ENCODE measurements at places on chromosomes 3 and 15.

DNA sequence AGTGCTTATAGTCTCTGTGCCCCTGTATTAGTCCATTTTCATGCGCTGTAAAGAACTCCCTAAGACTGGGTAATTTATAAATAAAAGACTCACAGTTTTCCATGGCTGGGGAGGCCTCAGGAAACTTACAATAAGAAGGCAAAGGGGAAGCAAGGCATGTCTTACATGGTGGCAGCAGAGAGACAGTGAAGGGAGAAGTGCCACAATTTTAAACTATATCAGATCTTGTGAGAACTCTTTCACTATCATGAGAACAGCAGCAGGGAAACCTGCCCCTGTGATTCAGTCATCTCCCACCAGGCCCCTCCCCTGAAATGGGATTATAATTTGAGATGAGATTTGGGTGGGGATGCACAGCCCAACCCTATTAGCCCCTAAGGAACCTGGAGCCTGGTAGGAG is 243.2 kb downstream of the EDEM1 start:
- no peak for DNase-seq

DNA sequence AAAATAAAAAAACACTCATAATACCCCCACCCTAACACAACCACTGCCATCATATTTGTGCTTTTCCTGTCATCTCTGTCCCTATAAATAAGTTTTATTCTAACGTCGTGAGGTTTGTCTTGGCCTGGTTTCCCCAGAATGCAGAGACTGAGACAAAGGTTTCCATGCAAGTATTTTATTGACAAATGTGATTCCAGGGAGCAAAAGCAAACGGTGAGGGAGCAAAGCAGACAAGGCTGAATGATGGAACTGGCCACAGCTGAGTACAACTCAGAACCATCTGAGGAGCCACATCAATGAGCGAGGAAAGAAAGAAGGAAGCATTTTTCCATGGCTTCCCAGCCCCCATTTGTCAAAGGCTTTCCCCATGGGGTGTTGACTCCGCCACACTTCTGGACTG is 37.7 kb upstream of the LARS2 start:
- no peak for DNase-seq

DNA sequence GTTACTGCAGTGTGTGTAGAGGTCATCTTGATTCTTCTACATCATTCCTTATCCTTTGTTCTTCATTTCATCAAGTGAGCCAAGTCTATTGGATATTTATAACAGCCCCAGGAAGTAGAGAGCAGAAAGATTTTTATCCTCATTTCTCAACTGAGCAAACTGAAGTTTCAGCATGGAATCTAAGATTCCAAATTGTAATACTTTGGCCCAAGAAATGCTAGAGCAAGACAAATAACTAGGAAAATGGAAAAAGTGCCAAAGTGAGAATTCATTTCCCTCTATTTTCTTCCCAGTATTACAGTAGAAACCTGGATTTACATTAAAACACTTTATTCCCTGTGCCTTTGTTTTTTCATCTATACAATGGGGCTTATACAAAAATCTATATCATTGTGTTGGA is 346.8 kb downstream of the ARPP21 start:
- DNase-seq: no peak

- peak; percentile 24 for DNase-seq
Measured at GRCh38 chr3:131361464-131362421, 19.8 kb upstream of the NUDT16 start.

GRCh38 chr15:38555686-38556334 is 8.8 kb downstream of the RASGRP1 start:
- DNase-seq: no peak

DNA sequence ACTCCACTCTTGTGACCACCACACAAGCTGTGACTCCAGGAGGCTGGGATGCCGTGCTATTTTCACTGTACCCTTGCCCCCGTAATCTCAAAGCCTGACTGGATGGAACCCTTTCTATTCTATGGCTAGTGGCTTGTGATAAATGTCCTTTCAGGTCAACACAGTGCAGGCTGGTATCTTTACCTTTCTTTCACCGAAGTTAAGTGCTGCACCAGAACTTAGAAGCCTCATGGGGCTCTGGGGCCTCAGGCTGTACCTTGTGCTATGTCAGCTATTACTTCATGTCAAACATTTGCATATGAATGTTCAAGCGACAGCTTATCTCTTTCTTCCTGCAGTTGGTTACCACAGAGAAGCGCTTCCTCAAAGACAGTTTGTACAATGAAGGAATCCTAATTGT is 66.8 kb downstream of the RPL39L start:
- no peak for DNase-seq

DNA sequence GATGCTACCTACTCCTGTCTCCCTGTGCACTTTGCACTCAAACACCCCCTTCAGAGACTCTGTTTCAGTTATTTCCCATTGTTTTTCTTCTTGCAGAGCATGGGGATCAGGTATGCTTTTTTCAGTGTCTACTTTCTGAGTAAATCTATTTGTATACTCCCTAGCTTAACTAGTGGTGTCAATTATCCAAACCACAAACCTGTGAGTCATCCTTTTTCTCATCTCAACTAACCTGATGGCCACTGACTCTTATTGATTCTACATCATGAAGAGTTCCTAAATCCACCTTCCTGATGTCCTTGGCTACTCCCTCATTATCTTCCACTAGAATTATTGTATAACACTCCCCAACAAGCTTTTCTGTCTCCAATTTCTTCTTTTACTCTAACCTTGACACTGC is 68.0 kb downstream of the DIPK2A start:
- no peak for DNase-seq

- DNase-seq: no peak
Measured at GRCh38 chr15:31481142-31481541, 154.5 kb downstream of the KLF13 start.

- peak; percentile 77 for DNase-seq
Measured at GRCh38 chr15:101156509-101157159, 95.2 kb downstream of the CHSY1 start.

DNA sequence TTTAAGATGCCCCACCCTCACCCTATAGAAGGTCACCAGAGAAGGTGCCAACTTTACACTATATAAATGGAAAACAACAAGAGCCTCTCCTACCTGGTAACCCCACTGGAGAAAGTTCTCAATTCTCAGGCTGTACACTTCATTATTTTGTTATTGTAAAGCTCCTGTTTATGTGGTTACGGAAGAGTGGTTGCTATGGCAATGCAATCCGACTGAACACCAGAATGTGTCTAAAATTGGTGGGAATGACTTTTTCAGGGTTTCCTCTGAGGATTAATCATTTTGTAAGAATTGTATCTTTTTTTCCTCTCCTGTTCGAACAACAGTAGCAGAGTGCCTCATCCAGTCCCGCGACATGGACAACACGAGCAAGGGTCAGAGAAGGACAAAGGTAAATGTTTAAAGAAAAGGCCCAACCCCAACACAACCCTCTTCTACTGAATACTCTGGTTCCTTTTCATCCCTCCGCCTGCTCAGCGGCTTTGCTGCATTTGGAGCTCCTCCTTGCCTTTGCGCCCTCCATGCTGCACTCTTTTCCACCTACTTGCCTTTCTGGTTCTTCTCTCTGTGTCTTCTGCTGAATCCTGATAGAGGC is 45.3 kb downstream of the DGKG start:
- no peak for DNase-seq

DNA sequence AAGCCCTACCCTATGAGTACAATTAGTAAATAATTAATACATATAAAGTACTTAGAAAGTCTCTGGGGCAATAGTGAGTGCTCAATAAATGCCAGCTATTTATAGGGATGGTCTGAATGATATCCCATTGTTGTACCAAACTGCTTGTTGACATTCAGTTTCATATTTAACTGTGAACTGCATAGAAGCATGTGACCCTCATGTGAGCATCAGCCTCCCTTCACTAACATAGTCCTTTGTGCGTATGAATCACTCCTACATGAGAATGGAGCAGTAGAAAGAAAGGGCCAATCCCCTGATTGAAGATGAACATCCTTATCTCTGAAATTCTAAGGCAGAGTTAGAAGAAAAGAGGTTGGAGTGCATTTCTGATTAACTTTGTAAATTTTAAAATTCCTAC is 68.7 kb upstream of the ATP10A start:
- DNase-seq: no peak

- no peak for DNase-seq
Measured at GRCh38 chr3:129793319-129793718, 100.2 kb downstream of the TMCC1 start.

GRCh38 chr3:186519021-186519658 is 25.0 kb downstream of the CRYGS start:
- no peak for DNase-seq

- no peak for DNase-seq
Measured at GRCh38 chr15:22810033-22810852, 23.8 kb downstream of the NIPA1 start.

DNA sequence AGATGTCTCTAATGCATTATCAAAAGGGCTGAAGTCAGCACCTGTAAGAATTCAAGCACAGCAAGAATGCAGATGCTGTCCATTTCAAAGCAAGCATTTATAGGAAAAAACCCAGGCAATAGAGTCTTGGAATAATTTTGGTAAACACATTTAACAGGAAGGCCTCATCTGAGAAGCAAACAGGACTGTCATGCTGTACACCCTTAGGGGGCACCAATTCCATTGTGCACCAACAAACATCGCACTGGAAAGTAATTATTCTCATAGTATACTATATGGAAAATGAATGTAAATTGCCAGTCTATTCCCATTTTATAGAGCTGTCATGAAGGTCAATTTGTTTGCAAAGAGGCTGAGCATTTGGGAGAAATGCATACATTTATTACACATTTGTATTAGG is 247.3 kb upstream of the SUCLG2 start:
- no peak for DNase-seq

DNA sequence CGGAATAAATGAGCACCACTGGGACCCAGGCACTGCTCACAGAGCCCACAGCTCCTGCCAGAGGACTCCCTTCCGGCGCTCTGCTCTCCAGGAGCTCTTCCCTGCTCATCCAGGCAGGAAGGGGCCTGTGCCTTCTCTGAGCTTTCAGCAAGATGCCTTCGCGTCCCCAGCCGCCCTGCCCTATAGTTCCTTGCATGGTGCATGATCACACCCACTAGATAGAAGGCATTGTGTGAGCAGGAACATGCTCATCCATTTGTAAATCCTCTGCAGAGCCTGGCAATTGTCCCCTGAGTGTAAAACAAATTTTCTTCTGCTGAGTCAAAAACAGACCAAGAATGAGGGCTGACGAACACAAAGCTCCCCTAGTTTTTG is 181.6 kb downstream of the MEGF11 start:
- no peak for DNase-seq

GRCh38 chr3:34872406-34872805 is 766.9 kb upstream of the ARPP21 start:
- DNase-seq: no peak

DNA sequence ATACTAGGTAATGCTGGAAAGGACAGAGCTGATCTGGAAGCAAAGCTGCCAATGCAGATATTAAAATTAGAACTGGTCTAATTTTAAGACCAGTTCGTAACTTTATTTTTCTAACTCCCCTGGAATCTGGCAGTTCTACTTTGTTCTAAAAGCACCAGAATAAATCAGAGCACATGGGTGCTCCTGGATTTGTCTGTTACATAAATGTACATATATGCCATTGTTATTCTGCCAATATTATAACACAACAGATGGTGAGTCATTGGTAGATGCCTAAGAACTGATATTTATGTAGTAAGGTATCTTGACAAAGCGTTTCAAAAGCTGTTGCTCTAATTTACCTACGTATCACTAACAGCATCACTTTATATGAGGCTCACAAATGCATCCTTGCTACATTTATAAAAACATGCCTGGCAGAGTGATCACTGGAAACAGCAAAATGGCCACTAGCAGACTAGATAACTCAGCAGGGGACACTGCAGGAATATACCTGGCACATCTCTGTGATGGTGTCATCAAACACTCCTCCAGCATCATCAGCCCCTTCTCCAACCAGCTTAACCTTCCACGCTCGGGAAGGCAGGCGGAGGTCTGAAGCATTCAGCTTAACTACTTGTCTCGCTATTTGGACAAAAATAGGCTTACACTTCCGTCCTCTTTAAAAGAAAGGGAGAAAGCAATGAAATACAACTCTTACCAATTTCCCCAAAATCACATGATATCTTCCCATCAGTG is 26.2 kb downstream of the FBXL22 start:
- DNase-seq: no peak

GRCh38 chr3:131730581-131730980 is 227.8 kb upstream of the MRPL3 start:
- no peak for DNase-seq

DNA sequence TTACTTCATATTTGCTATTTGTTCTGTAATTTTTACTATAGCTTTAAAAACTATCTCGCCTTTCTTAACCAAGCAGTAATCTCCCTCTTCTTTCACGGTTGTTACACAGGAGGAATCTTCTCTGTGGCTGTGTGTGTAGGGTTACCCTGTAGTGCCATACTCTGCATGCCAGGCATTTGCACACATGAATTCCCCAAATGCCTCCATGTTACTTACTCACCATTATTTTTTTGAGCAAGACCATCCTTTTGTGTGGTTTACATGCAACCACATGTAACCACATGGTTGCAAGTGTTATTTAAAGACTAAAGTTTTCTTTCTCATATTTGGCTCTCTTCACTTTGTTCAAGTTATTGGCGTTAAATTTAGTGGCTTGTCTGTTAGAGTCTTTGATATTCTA is 45.5 kb downstream of the HPS3 start:
- no peak for DNase-seq

DNA sequence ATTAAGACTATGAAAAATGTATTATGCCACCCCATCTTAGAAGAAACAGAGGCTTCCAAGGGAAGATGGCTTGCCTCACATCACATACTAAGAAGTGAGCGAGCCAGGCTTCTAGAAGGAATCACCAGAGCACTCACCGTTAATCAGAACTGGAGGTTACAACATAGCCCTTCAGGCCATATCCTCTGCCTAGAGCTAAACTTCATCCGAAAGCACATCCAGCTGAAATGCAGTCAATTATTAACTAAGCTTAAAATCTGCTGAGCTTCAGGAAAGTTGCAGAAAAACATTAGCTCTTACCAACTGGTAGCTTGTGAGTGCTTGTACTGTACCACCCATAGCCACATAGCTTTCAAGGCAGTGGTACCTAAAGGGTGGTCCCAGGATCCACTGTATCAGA is 483.2 kb downstream of the TBL1XR1 start:
- DNase-seq: no peak

- DNase-seq: no peak
Measured at GRCh38 chr3:111151438-111151837, 79.8 kb downstream of the NECTIN3 start.

DNA sequence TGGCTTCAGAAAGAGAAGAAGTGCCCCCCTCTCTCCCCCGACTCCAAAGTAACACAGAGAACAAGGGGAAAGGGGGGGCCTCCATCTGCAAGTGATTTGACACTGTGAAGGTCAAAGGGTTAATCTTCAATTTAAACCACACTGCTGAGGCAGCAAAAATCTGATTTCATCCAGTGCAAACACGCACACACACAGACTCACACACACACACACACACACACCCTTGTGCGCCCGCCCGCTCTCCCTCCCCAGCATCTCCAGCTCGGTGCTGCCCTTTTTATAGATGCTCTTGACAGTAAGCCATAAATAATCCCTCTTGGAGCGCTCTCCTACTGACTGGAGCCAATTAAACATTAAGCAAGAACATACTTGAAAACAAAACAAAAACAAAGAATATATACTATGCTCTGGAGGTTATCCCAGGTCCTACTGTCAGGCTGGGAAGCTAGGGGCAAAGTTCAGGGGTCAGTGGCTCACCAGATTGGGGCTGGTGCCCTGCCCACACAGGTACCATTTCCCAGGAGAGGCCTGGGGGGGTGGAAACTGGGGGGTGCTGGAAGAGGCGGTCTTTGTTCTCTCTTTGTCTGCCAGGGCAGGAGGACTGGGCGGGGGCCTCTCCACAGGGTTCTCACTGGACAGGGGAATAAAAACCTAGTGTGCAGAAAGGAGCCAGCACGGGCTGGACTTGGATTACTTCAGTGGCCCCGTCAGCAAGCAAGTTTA is 16.3 kb downstream of the BMF start:
- no peak for DNase-seq

All from GM12892 (cell line).